ENCODE measurements at places on chromosomes 16 and 17. TPM values are rescaled to one million over a fixed set of nuclear protein-coding genes. Genes with fewer than 3 reads are reported as not detected.

GRCh38 chr17:82668631-82669099 lies 20.4 kb upstream of the WDR45B start:
- no peak for DNase-seq

- no peak for DNase-seq
Measured at GRCh38 chr17:55416470-55417052, 5.1 kb downstream of the MMD start.

DNA sequence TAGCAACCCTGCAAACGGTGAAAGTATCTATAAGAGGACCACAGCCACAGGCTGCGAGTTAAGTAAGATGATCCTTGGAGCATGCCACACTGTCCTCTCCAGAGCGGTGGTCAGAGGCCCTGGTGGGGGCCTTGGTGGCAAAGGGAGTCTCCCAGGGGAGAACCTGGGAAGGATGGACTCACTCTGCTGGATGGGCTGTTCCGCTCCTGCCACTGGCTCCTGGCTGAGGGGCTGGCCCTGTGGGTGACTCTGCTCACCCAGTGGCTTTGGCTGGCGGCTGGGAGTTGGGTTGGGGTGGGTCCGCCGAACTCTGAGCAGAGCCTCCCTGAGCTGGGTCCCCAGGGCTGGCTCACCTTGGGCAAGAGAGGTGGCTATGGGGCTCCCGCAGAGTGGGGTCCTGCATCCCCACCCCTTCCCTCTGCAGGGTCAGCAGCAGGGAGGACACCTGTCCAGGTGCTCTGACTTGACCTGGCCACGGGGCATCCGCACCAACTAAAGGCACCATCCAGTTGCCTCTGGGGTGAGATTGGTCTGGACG lies 7.3 kb downstream of the CDK5R1 start:
- DNase-seq = no peak

DNA sequence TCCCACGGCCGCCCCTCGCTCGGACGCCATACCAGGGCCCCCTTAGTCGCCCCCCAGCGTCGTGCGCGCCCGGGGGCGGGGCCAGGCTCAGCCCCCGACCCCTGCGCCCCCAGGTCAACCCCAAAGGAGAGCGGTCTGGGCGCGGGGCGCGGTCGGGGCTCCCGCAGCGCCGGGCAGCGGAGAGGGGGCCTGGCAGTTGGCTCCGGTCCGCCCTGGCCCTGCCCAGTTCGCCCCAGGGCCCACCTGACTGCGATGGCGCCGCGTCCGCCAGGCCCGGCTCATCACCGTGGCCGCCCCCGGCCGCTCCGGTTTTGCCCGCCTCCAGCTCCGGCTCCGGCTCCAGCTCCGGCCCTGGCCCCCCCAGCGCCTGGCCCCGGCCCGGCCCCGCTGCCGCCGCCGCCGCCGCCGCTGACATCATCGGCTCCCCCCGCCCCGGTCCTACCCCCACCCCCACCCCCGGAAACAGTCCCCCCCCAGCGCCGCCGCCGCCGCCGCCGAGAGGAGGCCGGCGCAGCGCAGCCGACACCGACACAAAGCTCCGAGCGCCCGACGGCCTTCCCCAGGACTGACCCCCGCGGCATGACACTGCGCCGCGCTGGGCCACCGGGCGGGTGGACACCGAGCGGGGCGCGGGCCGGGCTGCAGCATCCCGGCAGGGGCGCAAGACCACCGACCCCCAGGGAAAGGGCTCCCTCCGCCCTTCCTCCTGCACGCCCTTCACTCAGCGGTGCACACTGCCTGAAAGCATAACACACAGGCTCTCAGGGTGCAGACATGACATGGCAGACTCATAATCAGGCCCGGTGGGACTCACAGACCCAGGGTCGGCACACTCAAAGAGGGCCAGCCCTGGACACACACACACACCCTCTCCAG lies at the start of gene ZBTB4:
Gene ZBTB4 (minus strand): TSS at position 419 of the 876 bp plus-strand sequence. CDS start 12,830 bp downstream, outside the sequence.
- no peak for DNase-seq

DNA sequence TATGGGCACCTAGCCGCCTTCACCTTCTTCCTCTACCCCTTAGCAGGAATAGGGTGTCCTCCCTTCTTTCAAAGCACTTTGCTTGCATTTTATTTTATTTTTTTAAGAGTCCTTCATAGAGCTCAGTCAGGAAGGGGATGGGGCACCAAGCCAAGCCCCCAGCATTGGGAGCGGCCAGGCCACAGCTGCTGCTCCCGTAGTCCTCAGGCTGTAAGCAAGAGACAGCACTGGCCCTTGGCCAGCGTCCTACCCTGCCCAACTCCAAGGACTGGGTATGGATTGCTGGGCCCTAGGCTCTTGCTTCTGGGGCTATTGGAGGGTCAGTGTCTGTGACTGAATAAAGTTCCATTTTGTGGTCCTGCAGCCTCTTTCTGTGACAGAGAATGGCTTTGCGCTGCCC lies 4.6 kb downstream of the TMUB2 start:
- DNase-seq = no peak

GRCh38 chr16:56197192-56197992 lies 6.1 kb downstream of the GNAO1 start:
- DNase-seq = no peak

DNA sequence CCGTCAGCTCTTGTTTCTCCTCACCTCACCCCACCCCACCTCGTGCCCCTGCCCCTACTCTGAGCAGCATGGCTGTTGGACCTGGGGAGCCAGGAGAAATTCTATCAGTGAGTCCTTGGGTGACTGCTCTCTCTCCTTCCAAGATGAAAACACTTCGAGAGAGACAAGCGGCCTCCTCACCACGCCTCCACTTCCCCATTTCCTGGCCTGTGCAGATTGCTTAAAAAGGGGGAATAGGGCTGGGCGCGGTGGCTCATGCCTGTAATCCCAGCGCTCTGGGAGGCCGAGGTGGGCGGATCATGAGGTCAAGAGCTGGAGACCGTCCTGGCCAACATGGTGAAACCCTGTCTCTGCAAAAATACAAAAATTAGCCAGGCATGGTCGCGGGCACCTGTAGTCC lies 9.5 kb downstream of the DLX4 start:
- DNase-seq = no peak

The ZP2 gene
- not detected for total RNA-seq

The KRTAP3-1 gene
- total RNA-seq = not detected

The NPW gene
- 0.58 TPM for total RNA-seq

The MGAT5B gene
- 1.1 TPM for total RNA-seq
